SIG-M5 (cell line): ENCODE measurements at places on chromosomes 13 and 19.
A peak's percentile ranks its signal among the peaks of the same experiment; 100 is the strongest.

GRCh38 chr13:99224021-99224420, 23.4 kb downstream of the UBAC2 start:
- peak; percentile 17 for DNase-seq

- no peak for DNase-seq
Measured at GRCh38 chr19:51146751-51147150, 4.7 kb downstream of the SIGLEC7 start.

GRCh38 chr19:38280030-38280921, 15.9 kb downstream of the SPINT2 start:
- DNase-seq = no peak

DNA sequence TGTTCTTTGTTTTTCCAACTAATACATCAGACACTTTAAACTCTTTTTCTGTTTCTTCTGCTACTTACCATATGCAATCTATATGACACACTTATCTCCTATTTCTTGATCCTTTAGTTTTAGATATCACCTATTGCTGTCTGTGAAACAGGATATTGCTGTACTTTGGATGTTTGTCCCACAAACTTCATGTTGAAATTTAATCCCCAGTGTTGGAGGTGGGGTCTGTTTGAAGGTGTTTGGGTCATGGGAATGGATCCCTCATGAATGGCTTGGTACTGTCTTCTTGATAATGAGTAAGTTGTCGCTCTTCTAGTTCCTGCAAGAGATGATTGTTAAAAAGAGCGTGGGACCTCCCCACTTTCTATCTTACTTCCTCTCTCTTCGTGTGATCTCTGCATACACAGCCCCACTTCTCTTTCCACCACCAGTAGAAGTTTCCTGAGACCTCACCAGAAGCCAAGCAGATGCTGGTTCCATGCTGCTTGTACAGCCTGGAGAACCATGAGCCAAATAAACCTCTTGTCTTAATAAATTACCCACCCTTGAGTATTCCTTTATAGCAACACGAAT, 244.2 kb downstream of the NHLRC3 start:
- DNase-seq = no peak

- DNase-seq = no peak
Measured at GRCh38 chr13:106115081-106115480, 420.4 kb downstream of the EFNB2 start.

DNA sequence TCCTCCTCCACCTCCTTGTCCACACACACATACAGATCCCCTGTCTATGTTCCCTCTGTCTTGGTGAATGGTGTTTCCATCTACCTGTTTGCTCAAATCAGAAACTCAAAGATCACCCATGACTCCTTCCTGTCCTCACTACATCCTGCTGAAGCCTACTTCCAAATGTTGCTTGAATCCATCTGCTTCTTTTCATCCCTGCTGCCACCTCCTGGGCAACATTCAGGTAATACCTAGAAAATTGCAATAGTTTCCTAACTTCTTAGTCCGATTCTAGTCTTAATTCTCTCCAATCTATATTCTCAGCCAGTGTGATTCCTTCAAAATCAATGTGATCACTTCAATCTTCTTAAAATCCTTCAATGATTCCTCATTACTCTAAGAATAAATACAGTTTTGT, 155.5 kb upstream of the STARD13 start:
- DNase-seq = no peak

DNA sequence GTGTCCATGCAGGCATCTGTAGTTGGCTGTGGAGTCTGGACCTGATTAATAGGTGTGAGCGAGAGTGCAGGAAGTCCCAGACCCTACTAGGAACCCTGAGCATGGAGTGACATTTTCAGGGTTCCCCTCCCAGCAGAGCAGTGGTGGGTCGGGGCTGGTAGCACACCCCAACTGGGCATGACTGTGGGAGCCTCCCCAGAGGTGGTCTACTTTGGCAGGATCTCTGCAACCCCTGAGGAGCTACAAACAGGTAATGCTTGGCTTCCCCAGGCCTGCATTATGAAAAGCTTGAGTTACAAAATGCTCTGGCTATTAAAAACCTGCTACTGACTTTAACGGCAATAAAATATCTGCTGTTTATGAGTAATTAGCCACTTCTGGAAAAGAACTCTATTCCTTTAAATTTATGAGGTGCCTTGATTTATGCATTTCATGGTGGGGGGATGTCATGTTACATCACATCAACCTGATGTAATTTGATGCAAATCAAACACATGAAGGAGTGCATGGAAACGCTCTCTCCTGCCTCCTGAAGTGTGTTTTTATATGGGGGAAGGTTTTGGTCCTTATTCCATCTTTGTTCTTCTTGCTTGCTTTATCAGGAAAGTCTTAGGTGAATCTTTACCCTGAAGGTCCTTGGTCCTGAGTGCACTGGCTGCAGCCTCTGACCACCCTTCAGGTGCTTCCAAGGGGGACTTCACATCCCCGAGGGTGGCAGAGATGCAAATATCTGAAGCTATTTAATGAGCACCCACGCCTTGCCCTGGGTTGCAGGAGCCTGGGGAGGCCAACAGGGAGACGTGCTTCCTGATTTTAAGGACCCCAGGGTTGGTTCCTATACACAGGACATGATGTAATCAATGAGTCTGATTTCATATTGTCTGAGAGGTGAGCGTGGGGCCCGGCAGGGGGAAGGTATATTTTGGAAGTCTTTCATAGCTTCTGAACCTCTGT, 54.0 kb downstream of the ZNF536 start:
- no peak for DNase-seq

DNA sequence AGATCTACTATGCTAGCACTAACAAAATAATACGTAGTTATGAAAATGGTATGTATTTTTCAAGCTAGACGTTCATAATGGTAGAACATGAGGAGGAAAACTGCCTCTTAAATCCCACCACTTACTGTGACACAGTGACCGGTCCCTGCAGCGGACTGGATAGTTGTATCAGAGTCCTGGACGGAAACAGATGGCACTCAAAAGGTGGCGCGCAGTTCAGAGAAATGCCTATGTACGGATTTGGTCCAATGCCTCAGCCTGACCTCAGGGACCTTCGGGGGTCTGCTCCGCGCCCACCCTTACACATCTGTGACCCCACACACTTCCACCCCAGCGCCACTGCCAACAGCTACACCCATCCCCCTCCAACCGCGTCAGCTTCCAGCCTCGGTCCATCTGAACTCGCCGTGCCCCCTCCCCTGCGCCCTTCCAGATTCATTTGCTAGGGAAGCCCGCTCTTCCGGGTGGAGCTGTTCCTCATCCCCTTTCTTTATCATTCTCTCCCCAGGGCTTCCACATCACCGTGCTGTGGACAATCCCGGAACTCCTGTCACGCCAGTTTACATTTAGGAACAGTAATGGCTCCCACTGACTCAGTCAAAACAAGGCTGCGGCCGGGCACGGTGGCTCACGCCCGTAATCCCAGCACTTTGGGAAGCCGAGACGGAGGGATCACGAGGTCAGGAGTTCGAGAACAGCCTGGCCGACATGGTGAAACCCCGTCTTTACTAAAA, 792 bp upstream of the LENG8 start:
- DNase-seq = no peak

DNA sequence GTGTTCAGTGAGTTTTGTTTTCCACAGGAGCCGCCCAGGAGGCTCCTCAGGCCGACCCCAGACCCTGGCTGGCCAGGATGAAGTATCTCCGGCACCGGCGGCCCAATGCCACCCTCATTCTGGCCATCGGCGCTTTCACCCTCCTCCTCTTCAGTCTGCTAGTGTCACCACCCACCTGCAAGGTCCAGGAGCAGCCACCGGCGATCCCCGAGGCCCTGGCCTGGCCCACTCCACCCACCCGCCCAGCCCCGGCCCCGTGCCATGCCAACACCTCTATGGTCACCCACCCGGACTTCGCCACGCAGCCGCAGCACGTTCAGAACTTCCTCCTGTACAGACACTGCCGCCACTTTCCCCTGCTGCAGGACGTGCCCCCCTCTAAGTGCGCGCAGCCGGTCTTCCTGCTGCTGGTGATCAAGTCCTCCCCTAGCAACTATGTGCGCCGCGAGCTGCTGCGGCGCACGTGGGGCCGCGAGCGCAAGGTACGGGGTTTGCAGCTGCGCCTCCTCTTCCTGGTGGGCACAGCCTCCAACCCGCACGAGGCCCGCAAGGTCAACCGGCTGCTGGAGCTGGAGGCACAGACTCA, 12.9 kb downstream of the B3GNT3 start:
- DNase-seq = no peak

GRCh38 chr19:9009935-9010651, at the start of gene MUC16:
Gene MUC16, minus strand, starts transcription at chr19:9010409.
- DNase-seq = no peak

- DNase-seq = no peak
Measured at GRCh38 chr19:7637374-7638256, 705 bp downstream of the STXBP2 start.

GRCh38 chr19:18086590-18087138, at the start of gene IL12RB1:
Gene IL12RB1, minus strand, starts transcription at chr19:18086934. Its CDS starts 111 bp downstream, at chr19:18086823.
- DNase-seq = no peak
